ENCODE measurements at places on chromosomes 1 and 21. TPM values are rescaled to one million over a fixed set of nuclear protein-coding genes. Genes with fewer than 3 reads are reported as not detected.

DNA sequence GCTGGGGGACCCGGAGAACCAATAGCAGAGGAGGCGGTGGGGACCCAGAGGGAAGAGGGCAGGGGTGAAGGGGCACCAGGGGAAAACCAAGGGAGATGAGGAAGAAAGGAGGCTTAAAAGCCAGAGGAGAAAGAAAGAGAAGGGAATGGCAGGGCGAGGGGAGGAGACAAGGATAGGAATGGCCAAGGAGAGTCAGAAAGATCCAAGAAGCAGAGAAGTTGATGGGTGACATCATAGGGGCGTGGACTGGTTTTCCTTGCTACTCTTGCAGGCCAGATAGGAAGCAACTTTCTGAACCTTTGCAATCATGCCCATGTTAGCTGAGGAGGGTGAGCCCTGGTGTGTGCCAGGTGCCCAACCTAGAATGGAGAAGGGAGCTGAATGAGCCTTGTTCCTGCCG lies 5.4 kb downstream of the NPR1 start:
- DNase-seq, result no peak

GRCh38 chr1:155192346-155193274 lies 15.1 kb downstream of the THBS3 start:
- no peak for DNase-seq

DNA sequence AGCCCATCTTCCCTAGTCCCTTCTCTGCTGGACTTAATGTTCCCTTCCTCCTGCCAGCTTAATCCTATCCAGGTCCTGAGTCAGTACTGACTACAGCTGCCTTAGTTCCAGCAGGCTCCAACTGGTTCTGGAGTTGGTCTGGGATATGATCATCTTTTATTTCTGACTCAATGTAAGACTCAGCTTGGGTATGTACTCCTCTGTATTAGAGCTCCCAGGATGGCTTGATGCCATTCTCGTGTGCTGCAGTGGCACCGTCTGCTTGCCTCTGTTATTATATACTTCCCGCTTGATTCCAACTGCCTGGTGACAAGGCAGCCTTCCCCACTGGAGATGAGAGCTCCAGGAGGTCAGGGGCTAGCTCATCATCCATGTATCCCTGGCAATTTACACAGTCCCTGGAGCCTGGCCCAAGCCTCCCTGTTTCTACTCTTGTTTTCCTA lies 164.4 kb upstream of the DPT start:
- DNase-seq, result peak; percentile 88

DNA sequence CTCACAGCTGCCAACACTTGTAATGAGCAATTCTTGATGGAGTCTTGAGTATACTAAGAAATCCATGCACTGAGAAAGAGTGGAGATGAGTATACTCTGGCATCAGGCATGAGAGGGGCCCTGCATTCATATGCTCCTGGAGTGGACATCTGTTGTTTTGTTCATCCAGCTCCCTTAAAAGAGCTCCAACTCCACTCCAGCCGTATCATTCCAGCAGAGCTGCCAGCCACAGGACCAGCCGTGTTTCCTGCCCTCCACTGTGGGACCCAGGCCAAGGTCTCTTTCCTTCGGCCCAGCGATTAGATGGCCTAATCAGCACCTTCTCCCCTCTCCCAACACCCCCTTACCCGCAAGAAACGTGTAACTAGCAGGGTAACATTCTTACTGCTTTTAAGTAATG lies 144.5 kb downstream of the OMA1 start:
- DNase-seq, result no peak

GRCh38 chr1:207282058-207282457 lies 39.4 kb upstream of the CD55 start:
- no peak for DNase-seq

DNA sequence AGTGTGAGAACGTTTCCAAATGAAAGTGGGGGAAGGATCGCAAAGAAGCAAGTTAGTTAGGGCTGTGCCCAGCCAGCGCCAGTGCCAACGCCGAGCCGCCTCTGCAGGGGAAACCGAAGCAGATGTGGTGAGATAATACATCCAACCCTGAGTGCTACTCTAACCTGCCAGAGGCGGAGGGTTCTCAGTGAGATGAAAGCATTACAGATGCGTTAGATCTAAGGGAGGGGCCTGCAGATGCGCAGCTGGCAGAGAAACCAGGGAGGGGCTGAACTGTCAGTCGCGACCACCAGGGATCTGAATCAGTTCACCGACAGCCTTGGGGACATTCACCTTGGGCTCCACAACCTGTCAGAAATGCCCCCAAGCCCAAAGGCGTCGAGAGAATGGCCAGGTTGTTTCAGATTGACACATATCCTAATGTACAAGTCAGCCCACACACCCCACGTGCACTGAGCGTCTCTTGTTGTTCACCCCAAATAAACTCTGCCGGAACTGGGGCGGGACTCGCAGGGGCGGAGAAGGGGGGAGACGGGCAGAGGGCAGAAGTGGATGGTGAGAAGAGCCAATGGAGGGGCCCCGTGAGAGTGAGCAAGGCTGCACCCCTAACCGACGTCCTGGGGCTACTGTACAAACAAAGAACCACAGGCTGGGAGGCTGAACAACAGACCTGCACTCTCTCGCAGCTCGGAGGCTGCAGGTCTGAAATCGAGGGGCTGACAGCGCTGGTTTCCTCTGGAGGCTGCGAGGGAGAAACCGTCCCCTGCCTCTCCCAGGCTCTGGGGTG lies 8.7 kb upstream of the UMODL1 start:
- peak; percentile 15 for DNase-seq

DNA sequence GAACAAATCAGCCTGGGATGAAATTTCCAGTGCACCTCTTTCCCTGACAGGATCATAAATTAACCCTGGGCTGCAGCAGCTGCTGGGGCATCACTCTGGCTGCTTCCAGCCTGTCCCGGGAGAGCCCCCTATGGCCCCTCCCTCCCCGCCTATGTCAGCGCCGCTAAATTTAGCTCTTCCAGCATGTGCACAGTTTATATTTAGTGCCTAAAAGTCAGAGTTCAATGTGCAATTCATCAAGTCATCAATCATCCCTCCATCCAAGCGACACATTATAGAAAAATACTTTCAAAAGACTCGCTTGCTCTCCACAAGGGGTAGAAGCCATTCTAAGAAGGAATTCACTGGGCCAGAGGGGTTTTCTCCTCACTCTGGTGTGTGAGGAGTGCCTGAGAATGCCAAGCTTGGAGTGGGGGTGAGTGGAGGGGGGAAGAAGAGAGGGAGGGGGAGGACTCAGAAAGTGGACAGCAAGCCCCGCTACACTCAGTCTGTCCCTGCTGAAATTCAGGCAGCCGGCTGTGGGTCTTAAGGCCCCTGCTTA lies 37.4 kb downstream of the XCL1 start:
- DNase-seq, result peak; percentile 88

- DNase-seq, result no peak
Observed at GRCh38 chr1:172381946-172382345, 38.5 kb upstream of the C1orf105 start.

- DNase-seq, result no peak
Observed at GRCh38 chr1:65371544-65371943, 48.9 kb upstream of the LEPR start.

SLC44A5 gene
- total RNA-seq, result 0.15 TPM

PLA2G2C gene
- total RNA-seq, result not detected

EIF4G3 gene
- 42.1 TPM for total RNA-seq

TEKT2 gene
- not detected for total RNA-seq

PDE4DIP gene
- 630 TPM for total RNA-seq

Measured in gastrocnemius medialis (tissue), 4 donors.